ENCODE measurements at places on chromosomes 11 and 22. TPM values are rescaled to one million over a fixed set of nuclear protein-coding genes. Genes with fewer than 3 reads are reported as not detected.
A peak's percentile ranks its signal among the peaks of the same experiment; 100 is the strongest.

The TBX10 gene
- total RNA-seq: not detected

- H3K4me1 ChIP-seq: peaks cover 4% of the 10 kb centered on the region
- H3K27me3 ChIP-seq: no peaks in the 10 kb centered on the region
- no peaks in the 10 kb centered on the region for H3K36me3 ChIP-seq
- DNase-seq: no peak
- no peak overlapping the region for H3K27ac ChIP-seq
- H3K4me3 ChIP-seq: no peak overlapping the region
Measured at GRCh38 chr11:17300372-17300771, 23.8 kb downstream of the NUCB2 start.

GRCh38 chr22:28914201-28914600 lies 30.8 kb downstream of the ZNRF3 start:
- no peak for DNase-seq
- no peak overlapping the region for H3K27ac ChIP-seq
- no peaks in the 10 kb centered on the region for H3K36me3 ChIP-seq
- H3K4me3 ChIP-seq: no peak overlapping the region
- H3K27me3 ChIP-seq: no peaks in the 10 kb centered on the region
- peaks cover 57% of the 10 kb centered on the region for H3K4me1 ChIP-seq

DNA sequence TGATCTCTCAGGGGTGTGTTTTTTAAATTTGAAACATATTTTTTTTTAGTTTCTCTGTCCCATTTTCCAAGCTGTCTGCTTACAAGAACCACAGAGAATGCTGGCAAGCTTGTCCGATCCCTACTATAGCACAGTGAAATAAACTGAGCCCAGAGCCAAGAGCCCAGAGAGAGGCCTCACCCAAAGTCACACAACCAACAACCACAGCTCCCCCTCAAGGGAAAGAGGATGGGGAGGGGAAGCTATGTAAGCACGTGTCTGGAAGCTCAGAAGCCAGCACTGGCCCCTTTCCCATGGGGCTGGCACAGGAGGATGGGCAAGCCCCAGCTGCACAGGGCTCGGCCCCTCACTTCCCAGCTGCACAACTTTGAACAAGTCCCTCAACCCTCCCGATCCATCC lies 3.2 kb upstream of the SART1 start:
- H3K27me3 ChIP-seq: no peaks in the 10 kb centered on the region
- no peak overlapping the region for H3K4me3 ChIP-seq
- DNase-seq: no peak

GRCh38 chr22:22229683-22230420 lies 14.7 kb upstream of the VPREB1 start:
- H3K27me3 ChIP-seq: no peaks in the 10 kb centered on the region
- H3K27ac ChIP-seq: no peak overlapping the region
- no peaks in the 10 kb centered on the region for H3K4me1 ChIP-seq
- H3K36me3 ChIP-seq: no peaks in the 10 kb centered on the region
- DNase-seq: no peak

DNA sequence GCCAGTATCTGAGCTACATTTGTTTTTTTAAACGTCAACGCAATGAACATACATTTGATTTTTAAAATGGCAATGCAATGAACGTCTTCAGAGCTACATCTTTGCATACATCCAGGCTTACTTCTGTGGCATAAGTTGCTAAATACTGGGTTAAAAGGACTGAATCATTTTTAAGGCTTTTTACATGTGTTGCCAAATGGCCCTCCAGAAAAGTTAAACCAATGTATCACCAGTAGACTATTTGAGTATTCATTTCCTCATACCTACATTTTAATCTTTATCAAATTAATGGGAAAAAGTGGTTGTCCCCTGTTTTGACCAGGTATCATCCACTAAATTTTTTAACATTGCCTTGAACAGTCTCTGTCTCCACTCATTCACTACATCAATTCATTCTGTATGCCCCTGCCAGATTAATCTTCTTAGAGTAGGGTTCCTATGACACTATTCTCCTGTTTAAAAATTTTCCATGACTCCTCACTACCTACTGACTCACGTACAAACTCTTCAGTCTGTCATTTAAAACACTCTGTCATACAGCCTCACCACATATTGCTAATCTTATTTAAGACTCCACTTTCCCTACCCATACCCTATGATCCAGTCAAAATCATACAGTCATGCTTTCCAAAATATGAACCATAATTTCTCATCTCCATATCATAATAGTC lies 12.4 kb upstream of the PRRG4 start:
- H3K27me3 ChIP-seq: no peaks in the 10 kb centered on the region
- no peak overlapping the region for H3K27ac ChIP-seq
- H3K4me3 ChIP-seq: no peak overlapping the region
- H3K4me1 ChIP-seq: no peaks in the 10 kb centered on the region

- no peaks in the 10 kb centered on the region for H3K27me3 ChIP-seq
- peaks cover 15% of the 10 kb centered on the region for H3K4me1 ChIP-seq
- no peak for DNase-seq
- H3K36me3 ChIP-seq: no peaks in the 10 kb centered on the region
- H3K4me3 ChIP-seq: no peak overlapping the region
Measured at GRCh38 chr11:63586451-63587166, 23.4 kb upstream of the PLAAT2 start.

- H3K27ac ChIP-seq: no peak overlapping the region
- no peaks in the 10 kb centered on the region for H3K27me3 ChIP-seq
- peaks cover 5% of the 10 kb centered on the region for H3K4me1 ChIP-seq
- no peaks in the 10 kb centered on the region for H3K36me3 ChIP-seq
Measured at GRCh38 chr11:44855493-44855849, 95.2 kb downstream of the TP53I11 start.

GRCh38 chr11:109364851-109365250 lies 57.1 kb upstream of the C11orf87 start:
- no peak overlapping the region for H3K27ac ChIP-seq
- no peaks in the 10 kb centered on the region for H3K4me1 ChIP-seq
- no peak overlapping the region for H3K4me3 ChIP-seq
- no peaks in the 10 kb centered on the region for H3K36me3 ChIP-seq

GRCh38 chr22:33209930-33210784 lies 152.0 kb upstream of the SYN3 start:
- H3K4me3 ChIP-seq: no peak overlapping the region
- DNase-seq: peak; percentile 19
- no peak overlapping the region for H3K27ac ChIP-seq
- H3K4me1 ChIP-seq: peaks cover 5% of the 10 kb centered on the region
- H3K36me3 ChIP-seq: no peaks in the 10 kb centered on the region

DNA sequence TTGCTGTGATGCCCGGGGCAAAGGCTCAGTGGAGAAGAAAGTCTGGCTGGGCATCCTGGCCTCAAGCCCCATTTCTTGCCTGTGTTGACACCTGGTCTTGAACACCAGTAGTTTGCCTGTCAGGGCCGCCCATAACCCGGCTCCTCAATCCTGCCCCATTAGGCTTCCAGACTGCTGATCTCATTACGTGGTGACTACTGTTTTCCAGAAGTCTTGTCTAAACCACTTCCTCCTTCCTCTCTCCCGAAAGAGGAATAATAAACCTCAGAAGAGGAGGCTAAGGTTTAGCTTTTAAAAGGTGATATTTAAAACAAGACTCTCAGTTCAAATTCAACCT lies 97.7 kb downstream of the CD44 start:
- no peaks in the 10 kb centered on the region for H3K27me3 ChIP-seq
- H3K36me3 ChIP-seq: no peaks in the 10 kb centered on the region
- no peak overlapping the region for H3K4me3 ChIP-seq
- H3K4me1 ChIP-seq: peaks cover 43% of the 10 kb centered on the region

The UPB1 gene
- total RNA-seq: 0.52 TPM

GRCh38 chr22:44080936-44081861 lies 57.1 kb downstream of the PARVB start:
- peak; percentile 85 for DNase-seq
- no peak overlapping the region for H3K27ac ChIP-seq
- H3K4me1 ChIP-seq: no peaks in the 10 kb centered on the region
- no peaks in the 10 kb centered on the region for H3K36me3 ChIP-seq
- H3K4me3 ChIP-seq: no peak overlapping the region

DNA sequence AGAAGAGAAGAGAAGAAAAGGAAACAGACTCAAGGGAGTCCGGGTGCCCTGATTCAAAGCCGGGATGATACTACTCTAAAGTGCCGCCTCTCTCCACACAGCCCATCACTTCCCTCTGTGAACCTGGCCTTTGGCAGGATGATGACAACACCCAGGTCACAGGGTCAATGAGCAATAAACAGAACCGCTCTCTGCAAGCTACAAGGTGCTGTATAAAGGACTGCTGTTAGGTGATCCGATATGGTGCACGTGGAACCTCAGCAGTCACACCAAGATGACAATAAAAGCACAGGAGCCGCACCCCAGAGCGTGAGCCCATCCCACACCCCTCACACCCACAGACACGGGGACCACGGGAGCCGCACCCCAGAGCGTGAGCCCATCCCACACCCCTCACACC lies 10.7 kb downstream of the TTLL1 start:
- no peaks in the 10 kb centered on the region for H3K4me1 ChIP-seq
- no peaks in the 10 kb centered on the region for H3K36me3 ChIP-seq
- no peak overlapping the region for H3K4me3 ChIP-seq
- H3K27me3 ChIP-seq: no peaks in the 10 kb centered on the region

The SGSM1 gene
- total RNA-seq: 4.6 TPM

GRCh38 chr11:21415606-21416005 lies 746.2 kb downstream of the NELL1 start:
- H3K27me3 ChIP-seq: no peaks in the 10 kb centered on the region
- H3K27ac ChIP-seq: no peak overlapping the region
- no peak overlapping the region for H3K4me3 ChIP-seq
- no peaks in the 10 kb centered on the region for H3K4me1 ChIP-seq

- no peak for DNase-seq
- H3K36me3 ChIP-seq: no peaks in the 10 kb centered on the region
- H3K4me3 ChIP-seq: no peak overlapping the region
- H3K27me3 ChIP-seq: no peaks in the 10 kb centered on the region
- no peak overlapping the region for H3K27ac ChIP-seq
Measured at GRCh38 chr11:60711276-60711675, 11.9 kb downstream of the MS4A8 start.

DNA sequence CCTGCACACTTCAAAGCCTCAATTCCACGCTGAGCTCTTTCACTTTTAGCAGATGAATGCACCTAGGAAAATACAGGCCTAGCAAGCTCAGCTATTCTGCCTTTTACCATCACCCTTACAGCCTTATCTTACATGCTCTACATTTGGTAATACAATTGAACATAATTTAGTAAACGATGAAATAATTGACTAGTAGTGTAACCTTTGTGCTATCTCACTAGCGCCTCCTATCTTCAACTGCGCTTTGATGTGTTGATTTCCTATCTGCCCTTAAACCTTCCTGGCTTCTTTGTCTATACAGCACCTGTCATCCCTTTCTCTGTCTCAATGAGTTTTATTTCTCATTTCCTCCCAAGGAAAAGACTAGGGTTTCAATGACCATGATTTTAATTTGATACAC lies 149.7 kb downstream of the LRRC4C start:
- H3K36me3 ChIP-seq: no peaks in the 10 kb centered on the region
- no peak for DNase-seq
- H3K27me3 ChIP-seq: no peaks in the 10 kb centered on the region

DNA sequence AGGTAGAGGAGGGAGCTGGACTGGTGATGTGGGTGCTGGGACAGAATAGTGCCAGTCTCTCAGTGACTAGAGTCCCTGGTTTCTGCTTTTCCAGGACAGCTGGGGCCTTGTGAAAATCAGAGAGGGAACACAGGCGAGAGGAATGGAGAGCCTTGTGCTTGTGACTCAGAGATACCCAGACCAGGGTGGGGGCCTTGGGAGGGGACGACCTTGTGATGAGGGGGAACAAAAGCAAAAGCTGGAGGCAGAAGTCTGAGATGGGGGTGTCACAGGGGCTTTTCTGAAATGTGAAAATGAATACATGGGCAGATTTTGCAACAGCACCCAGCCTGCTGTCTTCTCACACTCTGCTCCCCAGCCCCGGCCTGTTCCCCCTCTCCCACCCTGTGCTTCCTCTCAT lies 3.4 kb upstream of the NR1H3 start:
- peak overlapping the region; percentile 74 for H3K27ac ChIP-seq
- peaks cover 54% of the 10 kb centered on the region for H3K4me1 ChIP-seq
- H3K36me3 ChIP-seq: no peaks in the 10 kb centered on the region
- H3K4me3 ChIP-seq: no peak overlapping the region

- H3K36me3 ChIP-seq: no peaks in the 10 kb centered on the region
- H3K27me3 ChIP-seq: no peaks in the 10 kb centered on the region
- H3K4me1 ChIP-seq: no peaks in the 10 kb centered on the region
- no peak overlapping the region for H3K27ac ChIP-seq
- DNase-seq: no peak
- no peak overlapping the region for H3K4me3 ChIP-seq
Measured at GRCh38 chr11:14073849-14074476, 111.4 kb downstream of the SPON1 start.

DNA sequence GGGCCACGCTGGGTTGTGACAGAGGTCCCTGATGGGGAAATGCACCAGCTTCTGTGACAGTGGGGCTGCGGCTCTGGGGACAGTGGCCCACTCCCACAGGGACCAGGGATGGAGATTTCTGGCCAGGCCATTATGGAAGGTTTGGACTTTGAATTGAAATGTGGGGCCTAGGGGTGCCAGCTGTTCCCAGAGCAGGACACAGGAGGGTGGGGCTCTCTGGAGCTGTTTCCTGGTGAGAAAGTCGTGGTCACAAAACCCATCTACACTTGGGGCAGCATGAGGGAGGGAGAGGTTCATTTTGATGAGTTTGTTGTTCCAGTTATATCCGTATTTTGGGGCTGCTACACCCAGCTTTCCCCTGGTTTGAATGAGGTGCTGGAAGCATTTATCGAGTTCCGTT lies 52.2 kb downstream of the LRP5 start:
- H3K4me3 ChIP-seq: no peak overlapping the region
- H3K27me3 ChIP-seq: no peaks in the 10 kb centered on the region
- H3K36me3 ChIP-seq: no peaks in the 10 kb centered on the region
- no peak overlapping the region for H3K27ac ChIP-seq
- DNase-seq: no peak
- H3K4me1 ChIP-seq: no peaks in the 10 kb centered on the region

DNA sequence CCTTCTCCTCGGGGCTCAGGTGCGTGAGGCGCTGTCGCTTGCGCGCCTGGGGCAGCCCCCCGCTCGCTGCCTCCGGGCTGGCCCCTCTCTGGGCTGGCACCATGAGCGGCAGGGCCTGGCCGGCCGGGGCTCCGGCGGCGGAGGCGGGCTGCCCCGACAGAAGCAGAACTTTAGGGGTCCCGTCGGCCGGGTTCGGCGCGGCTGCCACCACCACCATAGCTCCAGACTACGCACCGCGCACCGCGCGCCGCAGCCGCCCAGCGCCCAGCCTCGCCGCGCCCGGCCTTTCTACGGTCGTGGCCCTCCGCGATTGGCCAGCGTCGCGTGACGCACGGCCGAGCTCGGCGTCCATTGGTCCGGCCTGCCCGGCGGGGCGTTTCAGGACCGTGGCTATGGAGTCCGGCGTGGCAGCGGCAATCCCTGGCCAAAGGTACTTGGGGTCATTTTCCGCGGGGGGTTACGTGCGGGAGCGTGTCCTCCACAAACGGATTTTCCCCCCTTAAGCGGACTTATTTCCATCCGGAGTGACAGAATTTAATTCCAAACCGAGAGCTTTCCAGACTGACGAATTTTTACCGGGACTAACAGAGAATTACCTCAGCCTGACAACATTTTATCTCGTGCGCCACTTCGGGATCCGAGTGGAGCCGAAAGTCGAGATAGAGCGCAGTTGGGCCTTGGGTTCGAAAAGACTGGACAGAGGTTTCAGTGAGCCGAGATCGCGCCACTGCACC lies at the start of gene XBP1:
Gene XBP1, minus strand, starts transcription at position 262 of the 734 bp plus-strand sequence.
- H3K36me3 ChIP-seq: peaks cover 9% of the 10 kb centered on the region
- no peaks in the 10 kb centered on the region for H3K27me3 ChIP-seq
- H3K27ac ChIP-seq: peak within 1 kb of the TSS; percentile 100

GRCh38 chr11:882596-882995 lies 28.0 kb downstream of the CHID1 start:
- no peak overlapping the region for H3K27ac ChIP-seq
- no peak for DNase-seq
- no peaks in the 10 kb centered on the region for H3K4me1 ChIP-seq
